GM19239 (cell line): ENCODE measurements at places on chromosomes 6 and 20.

GRCh38 chr6:109449795-109450673, 5.5 kb downstream of the MICAL1 start:
- no peak for DNase-seq

DNA sequence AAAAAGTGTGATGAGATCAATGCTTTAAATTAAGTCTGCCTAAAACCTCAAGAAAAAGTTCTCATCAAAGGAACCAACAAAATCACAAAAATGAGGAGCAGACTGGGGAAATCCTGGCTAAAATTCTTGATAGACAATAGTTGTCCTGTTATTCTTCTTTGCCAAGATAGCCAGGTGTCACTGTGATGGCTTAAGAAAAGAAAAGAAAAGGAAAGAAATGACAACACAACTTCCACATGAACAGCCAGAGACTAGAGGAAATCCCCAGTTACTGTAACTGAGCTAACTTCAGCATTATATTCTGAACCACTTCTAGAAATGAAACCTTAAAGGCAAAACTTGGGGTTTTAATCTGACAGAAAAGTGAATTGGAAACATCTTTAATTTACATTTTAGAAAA, 129.6 kb downstream of the CD24 start:
- no peak for DNase-seq

GRCh38 chr6:113595911-113596376, 261.2 kb upstream of the MARCKS start:
- no peak for DNase-seq

DNA sequence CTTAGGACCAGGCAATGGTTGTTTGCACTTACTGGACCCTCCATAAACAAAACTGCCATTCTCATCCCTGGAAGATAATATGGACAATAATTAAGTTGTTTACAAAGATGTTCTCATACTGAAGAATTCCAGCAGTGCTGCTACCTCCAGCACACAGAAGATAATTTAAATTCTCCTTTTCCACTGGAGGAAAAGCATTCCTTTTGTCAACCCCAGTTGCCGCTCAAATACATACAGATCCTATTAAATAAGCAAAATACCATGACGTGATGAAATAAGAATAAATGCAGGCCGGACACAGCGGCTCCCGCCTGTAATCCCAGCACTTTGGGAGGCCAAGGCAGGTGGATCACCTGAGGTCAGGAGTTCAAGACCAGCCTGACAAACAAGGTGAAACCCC, 54.5 kb upstream of the IPCEF1 start:
- DNase-seq: no peak

DNA sequence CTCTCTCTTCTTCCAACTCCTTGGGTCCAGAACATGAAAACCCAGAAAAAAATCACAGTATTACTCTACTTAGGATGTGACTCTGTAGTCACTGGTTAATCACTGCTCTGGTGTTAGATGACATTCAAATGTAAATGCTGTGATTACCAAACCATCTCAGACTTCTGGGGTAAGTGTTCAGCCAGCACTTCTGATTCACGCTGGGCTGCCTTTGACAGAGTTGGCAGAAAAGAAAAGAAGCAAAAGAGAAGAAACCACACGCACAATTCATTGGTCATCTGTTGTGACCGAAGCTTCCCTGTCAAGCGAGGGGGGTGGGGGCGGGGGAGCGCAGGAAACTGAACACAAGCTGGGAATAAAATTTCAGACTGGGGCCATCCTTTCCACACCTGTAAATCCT, 82.7 kb downstream of the PSMG4 start:
- DNase-seq: no peak

DNA sequence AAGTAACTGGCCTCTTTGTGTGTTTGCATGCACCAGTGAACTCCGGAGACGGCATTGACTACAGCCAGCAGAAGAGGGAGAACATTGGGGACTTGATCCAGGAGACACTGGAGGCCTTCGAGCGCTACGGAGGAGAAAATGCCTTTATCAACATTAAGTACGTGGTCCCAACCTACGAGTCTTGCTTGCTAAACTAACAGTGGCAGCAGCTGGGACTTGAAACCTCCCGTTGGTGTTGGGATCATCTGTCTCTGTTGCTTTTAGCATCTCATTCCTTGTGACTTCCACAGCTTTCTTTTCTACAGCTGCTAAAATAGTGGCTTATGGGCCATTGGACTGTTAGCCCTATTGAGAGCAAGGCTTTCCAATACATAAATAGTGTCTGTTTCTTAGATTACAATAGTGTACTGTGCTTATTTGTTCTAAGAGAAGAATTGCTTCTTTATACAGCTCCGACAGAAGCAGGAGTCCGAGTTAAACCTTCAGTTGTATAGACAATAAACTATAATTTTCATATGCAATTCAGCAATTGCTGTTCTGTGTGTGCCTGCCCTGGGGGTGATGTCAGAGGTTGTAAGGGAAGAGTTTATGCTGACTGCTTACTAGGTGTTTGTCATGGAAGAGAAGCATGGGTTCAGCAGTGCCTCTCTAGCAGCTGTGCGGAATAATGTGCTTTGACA, 99.6 kb upstream of the QKI start:
- DNase-seq: no peak

- no peak for DNase-seq
Measured at GRCh38 chr6:151493161-151493803, 535 bp upstream of the CCDC170 start.

GRCh38 chr20:8242827-8243724, 111.0 kb downstream of the PLCB1 start:
- no peak for DNase-seq
